ENCODE measurements at places on chromosomes 5 and 9.

DNA sequence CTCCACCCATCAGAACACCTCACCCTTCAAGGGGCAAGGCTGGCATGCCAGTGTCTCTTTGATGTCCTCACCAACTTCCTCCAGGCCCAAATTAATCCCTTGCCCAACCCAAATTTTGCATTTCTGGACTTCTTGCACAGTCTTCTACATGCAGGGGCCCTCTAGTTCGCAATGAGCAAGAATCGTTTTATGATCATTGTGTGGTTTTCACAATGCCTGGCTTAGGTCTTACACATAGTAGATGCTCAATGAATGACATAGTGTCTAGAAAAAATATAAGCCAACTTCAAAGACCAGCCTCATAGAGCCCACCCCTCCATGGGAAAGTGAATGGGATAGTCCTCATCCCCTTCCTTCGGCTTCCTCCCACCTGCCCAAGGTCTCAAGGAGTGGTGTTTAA, 9.8 kb upstream of the ESM1 start:
- DNase-seq, result no peak

- DNase-seq, result no peak
Observed at GRCh38 chr9:99018653-99019052, 74.9 kb downstream of the COL15A1 start.

- peak; percentile 64 for DNase-seq
Observed at GRCh38 chr5:135371622-135372232, 27.3 kb downstream of the MACROH2A1 start.

DNA sequence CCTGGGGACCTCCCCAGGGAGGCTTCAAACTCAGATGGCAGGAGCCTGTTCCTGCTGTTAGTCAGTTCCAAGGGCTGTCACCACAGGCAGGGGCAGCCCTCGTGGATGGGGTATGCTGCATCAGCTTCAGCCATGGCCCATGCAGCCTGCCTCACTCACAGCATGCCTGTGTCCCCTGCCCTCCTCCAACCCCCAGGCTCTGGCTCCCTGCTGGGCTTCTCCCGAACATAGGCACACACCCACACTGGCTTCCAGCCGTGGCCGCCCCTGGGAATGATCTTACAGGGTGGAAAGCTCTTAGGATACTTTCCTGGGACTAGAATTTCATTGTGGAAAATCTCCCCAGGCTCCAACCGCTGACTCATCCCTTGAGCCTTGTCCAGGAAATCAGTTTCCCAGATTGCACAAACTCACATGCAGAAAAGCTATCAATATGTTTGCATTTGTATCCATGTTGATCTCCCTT, 163.8 kb downstream of the SEC61B start:
- no peak for DNase-seq

- no peak for DNase-seq
Observed at GRCh38 chr9:27533311-27533710, 3.7 kb upstream of the MOB3B start.

- no peak for DNase-seq
Observed at GRCh38 chr5:150252489-150252888, 37.1 kb downstream of the CAMK2A start.

- DNase-seq, result no peak
Observed at GRCh38 chr9:131238402-131239021, 37.8 kb downstream of the FAM78A start.

DNA sequence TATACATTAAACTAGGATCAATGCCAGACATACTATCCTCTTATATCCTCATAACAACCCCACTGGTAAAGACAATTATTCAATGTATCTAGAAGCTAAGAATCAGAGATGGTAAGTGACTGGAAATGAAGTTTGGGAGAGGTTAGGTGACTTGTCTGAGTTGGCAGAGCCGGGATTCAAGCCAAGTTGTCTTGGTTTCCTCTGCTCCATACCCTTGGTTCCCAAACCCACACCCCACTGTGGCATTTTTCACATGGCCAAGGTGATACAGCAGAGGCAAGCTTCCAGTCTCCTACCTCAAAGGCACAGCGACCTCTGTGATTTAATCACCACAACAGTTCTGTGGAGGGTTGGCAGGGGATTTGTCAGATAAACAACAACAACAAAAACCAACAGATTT, 34.7 kb upstream of the ADRB2 start:
- no peak for DNase-seq

GRCh38 chr9:127279717-127280285, 15.2 kb downstream of the GARNL3 start:
- no peak for DNase-seq

DNA sequence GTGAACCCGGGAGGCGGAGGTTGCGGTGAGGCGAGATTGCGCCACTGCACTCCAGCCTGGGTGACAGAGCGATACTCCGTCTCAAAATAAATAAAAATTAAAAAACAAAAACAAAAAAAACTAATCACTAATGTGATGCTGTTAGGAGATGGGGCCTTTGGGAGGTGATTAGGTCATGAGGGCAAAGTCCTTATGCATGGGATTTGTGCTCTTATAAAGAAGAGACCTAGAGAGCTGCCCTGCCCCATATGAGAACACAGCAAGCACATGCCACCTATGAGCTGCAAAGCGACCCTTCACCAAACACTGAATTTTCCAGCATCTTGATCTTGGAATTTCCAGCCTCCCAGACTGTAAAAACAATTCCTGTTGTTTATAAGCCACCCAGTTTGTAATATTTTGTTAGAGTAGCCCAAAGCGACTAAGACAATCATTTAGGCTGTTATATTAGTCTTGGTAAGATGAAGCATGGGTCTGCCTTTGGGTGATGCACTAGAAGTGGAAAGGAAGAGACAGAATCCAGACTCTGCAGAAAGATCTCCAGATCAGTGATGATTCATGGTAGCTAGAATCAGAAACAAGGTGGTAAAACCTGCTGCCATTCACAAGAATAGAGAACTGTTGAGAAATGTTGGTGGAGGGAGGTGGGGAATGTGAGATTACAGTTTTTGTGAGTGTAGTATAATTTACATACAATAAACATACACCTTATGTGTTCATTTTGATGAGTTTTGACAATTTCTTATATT, 26.2 kb downstream of the GPR21 start:
- no peak for DNase-seq

DNA sequence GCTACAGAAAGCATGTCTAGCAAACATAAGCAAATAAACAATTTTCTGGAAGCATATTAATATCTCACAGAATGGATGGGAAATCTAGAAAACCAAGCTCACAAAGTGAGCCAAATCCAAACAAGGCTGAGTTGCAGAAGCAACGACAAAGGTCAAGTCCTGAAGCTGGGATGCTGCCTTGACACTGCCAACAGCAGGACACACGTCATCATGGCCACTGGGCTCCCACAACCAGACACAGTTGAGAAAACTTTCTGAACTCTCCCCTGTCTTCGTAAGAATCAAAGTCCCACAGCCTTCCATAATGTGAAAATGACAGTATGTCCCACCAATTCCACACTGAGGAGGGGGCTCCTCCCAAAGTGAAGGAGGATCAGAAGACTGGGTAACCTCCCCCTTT, 37.6 kb downstream of the EPB41L4A start:
- no peak for DNase-seq

DNA sequence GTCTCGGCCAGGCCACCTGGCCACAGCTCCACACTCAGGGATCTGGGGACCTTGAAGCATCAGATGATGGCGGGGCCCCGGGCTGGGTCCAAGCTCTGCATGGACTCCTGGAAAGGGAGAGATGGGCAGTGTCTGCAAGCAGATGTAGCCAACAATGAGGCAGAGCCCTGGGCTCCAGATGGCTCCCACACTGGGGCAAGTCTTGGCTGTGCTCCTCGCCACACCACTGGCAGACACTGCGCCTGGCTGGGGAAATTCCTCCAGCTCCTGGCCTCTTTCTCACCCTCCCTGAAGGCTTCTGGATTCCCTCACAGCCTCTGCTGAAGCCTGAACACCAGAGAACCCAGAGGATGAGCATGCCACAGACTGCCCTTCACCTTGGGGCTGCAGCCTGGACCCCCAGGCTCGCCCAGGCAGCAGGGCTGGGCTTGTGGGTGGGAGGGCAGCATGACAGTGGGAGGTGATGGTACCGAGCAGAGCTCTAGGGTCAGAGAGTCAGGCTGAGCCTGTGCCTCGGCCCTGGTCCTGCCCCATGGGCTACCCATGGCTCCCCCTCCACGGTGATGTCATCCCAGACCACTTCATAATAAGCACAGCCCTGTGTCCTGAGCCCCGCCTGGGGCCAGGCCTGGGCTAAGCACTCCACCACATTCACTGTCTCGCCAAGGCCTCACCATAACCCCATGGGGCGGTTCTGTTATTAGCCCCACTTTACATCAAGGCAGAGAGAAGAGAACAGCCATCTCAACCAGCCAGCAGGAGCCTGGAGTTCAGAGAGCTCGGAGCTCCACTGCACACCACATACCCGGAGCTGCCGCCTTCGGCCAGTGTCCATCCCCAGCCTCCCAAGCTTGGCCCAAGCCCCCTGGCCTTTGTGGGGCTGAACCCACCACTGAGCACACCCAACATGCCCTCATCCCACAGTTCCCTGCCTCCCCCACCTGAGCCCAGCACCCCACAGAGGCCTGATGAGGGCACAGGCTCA, 62.2 kb upstream of the ADAMTS2 start:
- no peak for DNase-seq

- no peak for DNase-seq
Observed at GRCh38 chr9:35711501-35712428, 20.2 kb downstream of the TLN1 start.

- no peak for DNase-seq
Observed at GRCh38 chr5:33275921-33276627, 164.7 kb upstream of the TARS1 start.
